Tibial nerve (tissue), 4 donors: ENCODE measurements at places on chromosomes 4 and X. TPM values are rescaled to one million over a fixed set of nuclear protein-coding genes. Genes with fewer than 3 reads are reported as not detected.

UNC5C gene
- total RNA-seq, result 5.0 TPM

SLITRK2 gene
- total RNA-seq, result 2.7 TPM

DNA sequence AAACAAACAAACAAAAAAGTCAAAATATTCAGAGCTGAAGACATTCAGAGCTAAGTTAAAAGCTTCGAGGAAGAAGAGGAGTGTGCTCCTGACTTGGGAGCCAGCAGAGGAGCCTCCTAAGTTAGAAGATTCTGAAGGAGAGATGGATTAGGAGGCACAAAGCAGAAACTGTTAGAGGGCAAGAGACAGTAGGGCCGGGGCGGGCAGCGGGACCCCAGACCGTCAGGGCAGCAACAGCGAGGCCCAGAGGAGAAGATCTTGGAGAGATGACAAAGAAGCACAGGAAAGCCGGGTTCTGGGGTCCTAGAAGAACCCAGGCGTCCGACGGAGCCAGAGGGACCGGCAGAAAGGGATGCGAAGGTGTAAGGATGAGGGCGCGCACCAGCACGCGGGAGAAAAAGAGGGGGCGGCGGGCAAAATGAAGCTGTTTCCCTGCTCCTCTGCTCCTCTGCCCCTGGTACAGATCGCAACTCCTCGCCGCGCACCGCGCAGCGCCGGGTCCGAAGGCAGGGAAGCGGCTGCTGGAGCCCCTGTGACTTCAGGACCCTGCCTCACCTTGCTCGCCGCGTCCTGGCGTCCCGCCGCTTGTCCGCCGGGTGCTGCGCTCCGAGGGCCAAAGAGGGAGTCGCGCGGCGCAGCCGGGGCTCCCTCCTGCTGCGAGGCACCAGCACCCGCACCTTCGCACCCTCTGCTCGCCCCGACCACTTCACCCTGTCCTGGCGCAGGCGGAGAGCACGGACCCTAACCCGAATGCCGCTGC is 477 bp downstream of the KLHL13 start:
- peak; percentile 7 for DNase-seq

GRCh38 chr4:26048378-26048882 is 134.4 kb downstream of the SMIM20 start:
- DNase-seq, result peak; percentile 70

GRCh38 chr4:126757219-126757618 is 875.5 kb upstream of the INTU start:
- DNase-seq, result no peak

DNA sequence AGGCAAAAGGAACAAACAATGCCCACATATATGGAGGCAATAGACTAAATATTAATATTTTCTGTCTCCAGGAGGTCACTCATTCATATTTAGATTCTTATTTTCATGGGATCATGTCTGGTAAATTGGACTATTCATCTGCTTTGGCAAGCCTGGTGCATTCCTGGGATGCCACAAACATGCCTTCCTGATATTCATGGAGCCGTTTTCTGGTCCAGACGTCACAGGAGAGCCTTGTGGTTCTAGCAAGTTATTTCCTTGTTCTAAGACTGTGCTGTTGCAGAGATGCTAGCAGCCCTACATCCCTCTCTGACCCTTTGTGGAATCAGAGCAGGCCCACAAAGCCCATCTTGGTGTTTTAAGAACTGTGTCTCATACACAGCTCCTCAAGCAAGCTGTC is 16.1 kb upstream of the EXOSC9 start:
- DNase-seq, result no peak
